ENCODE measurements at places on chromosomes 5 and 9.

DNA sequence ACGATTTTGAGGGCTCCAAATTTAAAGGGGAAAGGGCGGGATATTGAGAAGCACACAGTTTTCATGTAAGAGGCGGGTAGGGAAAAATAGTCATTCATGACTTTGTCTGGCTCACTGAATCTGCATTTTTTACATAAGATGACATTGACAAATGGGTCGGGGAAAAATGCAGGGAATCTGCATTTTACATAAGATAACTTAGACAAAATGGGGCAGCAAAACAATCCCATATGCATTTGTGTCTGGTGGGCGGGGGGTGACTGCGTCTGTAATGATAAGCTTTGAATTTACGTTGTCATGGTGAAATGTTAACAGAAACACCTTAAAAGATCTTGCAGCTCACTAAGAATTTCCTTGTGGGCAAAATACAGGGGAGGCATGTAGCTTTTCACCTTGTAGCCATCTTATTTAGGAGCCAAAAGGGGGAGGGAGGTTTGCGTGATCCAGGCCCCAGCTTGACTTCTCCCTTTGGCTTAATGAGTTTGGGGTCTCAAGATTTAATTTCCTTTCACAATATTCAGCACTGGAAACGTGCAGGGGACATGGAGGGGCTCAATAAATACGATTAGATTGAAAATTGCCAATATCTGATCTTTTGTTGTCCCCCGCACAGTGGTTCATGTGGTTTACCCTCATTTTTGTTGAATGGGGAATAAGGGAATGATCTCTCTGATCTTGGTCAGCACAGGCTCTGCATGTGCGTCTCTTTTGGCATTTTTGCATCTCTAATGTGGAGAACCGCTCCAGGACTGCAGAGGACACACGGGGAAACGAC lies 41.1 kb upstream of the GADD45G start:
- DNase-seq, result no peak

DNA sequence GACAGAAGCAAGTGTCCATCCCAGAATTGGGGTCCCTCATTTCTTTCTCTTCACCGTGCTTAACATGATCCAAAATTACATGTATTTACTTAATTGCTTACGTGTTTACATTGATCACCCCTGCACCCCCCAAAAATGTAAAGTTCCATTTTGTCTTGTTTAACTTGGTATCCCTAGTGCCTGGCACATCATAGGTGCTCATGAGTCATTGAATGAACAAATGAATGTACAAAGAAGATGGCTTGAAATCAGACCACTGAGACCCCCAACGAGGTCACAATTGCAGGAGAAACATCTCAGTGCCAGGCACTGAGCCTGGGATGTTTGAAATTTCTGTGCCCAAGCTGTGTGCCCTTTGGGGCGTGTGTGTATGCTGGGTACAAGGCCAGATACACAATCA lies 45.2 kb upstream of the NDFIP1 start:
- no peak for DNase-seq

- no peak for DNase-seq
These were observed 46.8 kb upstream of the HAND1 start for GRCh38 chr5:154524859-154525258.

DNA sequence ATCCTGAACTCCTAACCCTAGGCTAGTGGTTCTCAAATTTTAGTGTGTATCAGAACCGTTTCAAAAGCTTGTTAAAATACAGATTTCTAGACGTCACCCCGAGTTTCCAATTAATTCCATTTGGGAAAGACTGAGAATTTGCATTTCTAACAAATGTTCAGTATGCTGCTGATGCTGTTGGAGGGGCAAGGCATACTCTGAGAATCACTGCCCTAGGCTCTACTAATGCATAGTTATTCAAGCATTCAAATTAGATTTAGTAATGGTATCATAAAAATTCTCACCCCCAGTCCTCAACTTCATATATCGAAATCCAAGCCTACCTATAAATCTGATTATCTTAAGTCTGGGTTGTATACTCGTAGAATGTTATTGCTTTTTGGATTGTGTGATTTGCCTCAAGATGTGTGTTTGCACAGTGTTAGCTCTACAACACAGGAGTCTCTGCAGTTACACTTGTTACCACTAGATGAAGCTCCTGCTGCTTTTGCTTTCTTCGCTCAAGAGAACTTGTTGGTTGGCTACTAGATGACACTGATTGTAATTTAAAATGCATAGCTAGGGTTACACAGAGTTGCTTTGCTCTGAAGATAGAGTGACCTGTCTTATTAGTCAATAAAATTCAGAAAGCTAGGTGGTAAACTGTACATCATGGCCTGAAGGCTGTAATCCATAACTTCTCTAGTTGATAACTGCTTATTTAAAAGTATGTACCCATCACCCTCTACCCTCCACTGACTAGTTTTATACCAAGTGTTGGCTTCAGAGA lies 7.5 kb upstream of the ERAP2 start:
- DNase-seq, result no peak

- DNase-seq, result no peak
These were observed 13.2 kb downstream of the MTAP start for GRCh38 chr9:21815643-21816042.

Measured in keratinocyte (primary cell).